Activated CD4-positive, CD25-positive, alpha-beta regulatory T cell treated with anti-CD3 and anti-CD28 coated beads, Interleukin-2, amount 50 U/mL, for 72 hours (primary cell): ENCODE measurements at places on chromosomes 1 and 21.

DNA sequence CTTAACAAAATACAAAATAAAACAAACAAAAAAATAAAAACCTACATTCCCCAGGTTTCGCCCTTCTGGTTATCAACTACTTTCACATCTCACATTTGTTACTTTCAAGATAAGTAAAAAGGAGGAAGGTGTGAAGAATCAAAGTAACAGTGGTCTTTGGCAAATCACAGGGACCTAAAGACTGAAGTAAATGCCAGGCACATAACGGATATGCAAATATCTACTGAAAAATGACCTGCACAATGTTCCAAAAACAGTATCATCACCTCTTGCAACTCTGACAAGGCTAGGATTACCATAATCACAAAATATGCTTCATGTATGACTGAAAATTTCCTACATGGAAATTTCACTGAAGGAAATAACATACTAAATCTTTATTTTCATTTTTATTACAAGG lies 29.3 kb downstream of the COP1 start:
- DNase-seq: no peak

DNA sequence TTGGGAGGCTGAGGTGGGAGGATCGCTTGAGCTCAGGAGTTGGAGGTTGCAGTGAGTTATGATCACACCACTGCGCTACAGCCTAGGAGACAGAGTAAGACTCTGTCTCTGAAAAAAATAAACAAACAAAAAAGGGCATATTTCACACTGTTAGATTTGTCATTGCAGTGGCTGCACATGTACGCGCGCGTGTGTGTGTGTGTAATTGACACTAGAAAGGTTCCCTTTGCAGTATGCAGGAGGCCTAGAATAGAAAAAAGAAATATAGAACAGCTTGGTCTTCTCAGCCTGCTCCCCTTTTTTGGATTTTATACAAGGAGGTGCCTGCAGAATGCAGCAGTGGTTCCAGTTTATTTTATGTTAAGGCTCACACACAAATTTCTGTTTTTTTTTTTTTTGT lies 8.6 kb downstream of the MACO1 start:
- no peak for DNase-seq

DNA sequence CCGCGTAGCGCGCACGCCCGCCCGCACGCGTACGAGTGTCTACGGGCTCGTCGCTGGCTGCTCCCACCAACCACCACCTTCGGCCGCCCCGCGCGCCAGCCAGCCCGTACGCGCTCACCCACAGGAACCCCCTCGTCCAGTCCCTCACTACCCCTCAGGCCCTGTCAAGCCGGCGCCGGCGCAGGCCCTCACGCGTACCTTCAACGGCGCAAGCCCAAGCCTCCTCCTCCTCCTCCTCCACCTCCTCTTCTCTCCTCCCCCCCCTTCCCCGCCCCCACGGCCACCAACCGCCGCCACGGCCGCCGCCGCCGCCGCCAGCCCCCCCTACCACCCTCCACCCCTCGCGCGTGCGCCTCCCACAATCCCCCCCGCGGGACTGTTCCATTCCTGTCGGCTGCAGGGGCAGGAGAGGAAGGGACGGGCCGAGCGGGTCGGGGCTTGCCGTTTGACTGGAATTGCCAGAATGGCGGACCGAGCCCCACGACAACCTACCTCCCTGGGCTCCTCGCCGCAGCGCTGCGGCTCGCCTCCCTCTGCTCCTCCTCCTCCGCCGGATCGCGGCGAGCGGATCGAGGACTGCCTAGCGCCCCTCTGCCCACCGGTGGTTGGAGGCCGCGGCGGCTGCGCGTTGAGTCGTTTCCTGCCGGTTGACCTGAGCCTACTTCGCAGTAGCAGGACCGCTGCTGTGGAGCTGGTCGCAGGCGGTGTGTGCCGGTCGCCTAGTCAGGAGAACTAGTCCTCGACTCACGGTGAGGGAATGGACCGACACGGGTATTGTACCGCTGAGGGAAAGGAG lies at the start of gene ASH1L:
TSS of gene ASH1L (minus strand) at position 223 of the 796 bp plus-strand sequence. CDS start 41,284 bp downstream, outside the sequence.
- DNase-seq: peak; percentile 90

- DNase-seq: no peak
Observed at GRCh38 chr1:99606306-99606705, 39.6 kb upstream of the PALMD start.

- DNase-seq: no peak
Observed at GRCh38 chr1:183024317-183025009, 1.2 kb downstream of the LAMC1 start.

DNA sequence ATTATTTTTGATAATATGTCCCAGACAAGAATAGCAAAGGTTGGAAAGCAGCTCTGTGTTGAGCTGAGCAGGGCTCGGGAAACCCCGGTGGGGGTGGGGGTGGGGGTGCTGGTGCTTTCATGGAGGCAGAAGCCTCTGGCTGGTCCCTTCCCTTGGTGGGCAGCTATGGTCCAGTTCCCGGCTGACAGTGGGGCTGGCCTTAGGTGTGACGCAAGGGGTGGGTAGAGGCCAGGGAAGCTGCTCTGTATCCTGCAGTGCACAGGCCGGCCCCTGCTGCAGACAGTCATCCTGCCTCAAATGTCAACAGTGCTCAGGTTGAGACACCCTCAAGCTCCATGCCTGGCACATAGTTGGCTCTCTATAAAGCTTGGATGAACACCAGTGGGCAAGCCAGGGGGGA lies 8.9 kb downstream of the ACTL8 start:
- DNase-seq: no peak

- DNase-seq: no peak
Observed at GRCh38 chr1:3251099-3251806, 182.2 kb downstream of the PRDM16 start.

DNA sequence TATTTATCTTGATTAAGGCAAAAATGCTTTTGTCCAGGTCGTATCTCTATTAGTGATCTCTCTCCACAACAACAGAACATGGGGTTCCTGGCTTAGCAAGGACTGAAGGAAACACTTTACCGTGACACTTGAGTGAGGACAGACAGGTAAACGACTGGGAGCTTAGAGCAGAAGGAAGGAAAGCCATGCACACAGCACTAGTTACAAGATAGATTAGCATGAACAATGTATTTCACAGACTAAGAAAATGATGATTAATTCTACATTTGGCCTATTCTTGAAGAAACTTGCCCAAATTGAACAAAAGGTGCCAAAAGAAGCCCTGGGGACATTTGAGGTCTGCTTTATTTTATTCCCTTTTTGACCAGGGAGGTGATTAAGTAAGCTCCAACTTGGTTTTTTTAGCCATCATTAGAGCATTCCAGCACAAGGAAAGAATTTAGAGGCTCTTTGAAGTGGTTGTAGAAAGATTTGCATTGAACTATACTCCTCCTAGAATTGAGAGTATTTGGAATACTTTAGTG lies 248.5 kb downstream of the USP25 start:
- no peak for DNase-seq
